ENCODE measurements at places on chromosomes 5 and 9.

DNA sequence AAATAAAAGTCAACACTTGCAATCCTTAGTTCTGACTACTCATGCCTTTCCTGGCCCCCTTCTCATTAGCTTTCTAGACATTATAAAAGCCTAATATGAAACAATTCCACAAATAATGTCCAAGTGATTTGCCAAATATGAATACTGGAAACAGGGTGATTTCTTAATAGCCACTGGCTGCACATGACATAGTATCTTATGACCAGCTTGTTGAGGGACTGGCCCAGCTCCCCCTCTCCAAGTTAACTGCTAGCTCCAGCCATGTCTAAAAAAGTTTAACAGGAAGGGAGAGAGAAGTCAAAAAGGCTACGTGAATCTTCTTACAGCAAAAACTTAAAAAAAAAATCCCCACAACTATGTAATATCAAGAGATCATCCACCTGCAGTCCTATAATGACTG is 1.5 kb downstream of the CERT1 start:
- DNase-seq, result peak; percentile 78

DNA sequence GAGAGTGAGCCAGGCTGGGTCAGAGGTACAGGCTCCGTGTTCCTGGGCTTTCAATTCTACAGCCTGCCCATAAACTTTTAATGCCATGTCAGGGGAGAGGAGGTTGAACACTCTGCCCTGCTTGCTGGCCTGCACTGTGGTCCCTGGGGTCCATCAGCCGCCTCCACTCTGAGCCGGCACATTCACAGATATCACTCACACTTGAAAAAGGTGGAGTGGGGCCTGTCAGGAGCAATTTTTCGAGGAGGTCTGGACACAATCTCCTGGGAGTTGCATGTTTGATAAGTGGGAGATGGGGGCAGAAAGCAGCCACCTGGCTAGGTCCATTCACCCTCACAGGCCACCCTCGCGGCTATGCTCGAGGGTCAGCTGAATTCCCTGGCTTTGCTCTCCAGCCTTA is 22.9 kb downstream of the S1PR3 start:
- no peak for DNase-seq

DNA sequence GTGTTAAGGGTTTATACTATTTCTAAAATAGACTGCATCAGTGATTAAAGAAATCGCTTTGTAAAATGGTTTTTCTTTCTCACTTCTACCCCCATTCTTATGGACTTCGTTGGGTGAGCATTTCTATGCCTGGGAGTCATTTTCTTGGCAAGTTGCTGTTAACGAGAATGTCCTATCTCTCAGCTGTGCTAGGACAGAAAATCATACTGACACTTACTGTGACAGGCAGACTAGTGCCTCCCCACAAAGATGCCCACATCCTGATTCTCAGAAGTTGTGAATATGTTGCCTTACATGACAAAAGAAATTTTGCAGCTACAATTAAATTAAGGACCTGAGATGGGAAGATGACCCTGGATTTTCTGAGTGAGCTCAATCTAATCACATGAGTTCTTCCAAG is 65.1 kb upstream of the NMUR2 start:
- DNase-seq, result no peak

DNA sequence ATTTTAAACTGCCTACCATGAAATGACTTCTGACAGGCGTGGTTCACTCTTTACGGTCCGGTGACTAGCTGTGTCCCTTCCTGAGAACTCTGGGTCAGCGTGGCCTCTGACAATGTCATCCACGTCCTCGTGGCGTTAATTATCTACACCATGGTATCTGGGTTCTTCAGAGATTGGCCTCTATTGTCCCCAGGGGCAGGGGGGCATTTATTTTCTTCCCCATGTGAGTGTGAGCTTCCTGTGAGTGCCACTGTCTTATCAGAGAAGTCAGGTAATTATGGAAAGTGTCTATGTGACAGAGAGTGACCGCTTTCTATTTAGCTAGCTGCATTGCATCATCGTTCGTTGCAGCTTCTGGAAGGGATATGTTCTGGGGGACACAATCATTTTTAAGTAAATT is 77.2 kb downstream of the FBXL7 start:
- no peak for DNase-seq

DNA sequence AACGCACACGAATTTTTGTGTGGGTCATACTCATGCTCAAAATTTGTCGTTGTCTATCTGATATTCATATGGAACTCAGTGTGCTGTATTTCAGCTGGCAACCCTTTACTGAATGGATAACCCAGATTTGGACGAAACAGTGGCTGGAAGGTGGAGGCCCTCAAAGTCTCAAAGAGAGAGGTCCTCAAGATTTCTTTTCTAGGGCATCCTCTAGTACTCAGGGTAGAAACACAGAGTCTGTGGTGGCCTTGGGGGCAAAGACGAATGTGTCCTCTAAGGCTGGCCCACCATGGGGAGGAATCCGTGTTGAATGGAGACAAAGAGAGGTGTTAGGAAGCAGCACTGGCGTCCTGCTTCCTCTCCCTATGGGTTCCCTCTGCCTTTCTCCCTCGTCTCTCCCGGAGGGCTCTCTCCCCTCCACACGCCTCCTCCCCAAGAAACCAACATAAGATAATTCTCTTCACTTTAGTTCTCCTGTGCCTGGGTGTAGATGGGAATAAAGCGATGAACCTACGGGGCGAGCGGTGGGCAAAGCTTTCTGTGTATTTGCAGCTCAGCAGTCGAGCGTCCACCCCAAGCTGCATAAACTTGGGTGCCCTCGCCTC is 333.7 kb downstream of the CWC27 start:
- no peak for DNase-seq

DNA sequence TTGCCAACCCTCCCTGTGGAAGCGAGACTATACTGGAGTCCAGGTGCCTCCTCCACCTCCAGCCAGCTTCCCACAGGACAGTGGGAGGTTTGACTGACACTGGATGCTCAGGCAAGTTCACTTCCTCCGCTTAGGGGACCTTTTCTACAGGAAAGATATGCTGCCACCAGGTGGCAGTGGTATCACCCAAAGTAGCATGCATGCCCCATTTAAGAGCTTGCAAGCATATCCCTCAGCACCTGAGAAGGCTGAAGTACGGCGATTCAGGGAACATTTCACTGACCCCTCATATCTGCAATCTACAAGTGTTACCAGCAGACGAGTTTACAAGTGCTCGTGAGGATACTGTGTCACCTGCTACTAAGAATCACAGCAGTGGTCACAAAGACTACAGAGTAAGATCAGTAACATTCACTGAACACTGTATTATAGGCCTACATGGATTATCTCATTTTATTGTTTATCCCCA is 75.5 kb downstream of the KLHL3 start:
- peak; percentile 86 for DNase-seq

DNA sequence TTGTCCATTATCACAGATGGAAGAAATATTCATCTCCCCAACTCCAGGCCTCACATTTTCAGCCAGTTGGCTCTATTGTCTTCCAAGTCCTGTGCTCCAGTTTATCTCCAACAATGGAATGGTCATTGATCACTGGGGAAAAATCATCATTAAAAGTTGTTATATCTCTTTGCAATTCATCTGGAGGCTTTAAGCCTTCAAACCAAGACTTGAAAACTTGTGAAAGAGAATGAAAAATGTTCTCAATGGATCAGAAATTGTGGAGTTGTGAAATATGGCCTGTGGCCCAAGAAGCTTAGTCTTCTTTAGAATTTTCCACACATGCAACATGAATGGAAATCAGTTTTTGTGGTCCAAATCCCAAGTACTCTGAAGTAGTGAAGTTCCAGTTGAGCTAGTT is 569.6 kb downstream of the EBF1 start:
- DNase-seq, result no peak

DNA sequence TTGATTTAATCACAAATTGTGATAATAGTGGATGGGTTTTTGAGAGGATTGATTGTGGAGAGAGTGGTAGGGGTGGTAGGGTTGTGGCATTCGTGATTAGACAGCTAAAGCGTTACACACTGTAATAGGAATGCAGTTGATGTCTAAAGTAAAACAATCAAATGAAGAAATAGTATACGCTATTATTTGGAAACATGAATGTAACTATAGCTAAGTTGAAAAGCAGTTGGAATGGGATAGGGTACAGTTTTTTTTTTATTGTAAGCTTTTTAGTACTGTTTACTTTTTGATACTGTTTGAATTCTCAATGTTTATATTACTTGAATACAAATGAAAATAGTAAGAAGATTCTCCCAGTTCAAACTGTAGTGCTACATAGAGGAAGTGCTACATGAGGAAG is 51.8 kb downstream of the RANBP17 start:
- DNase-seq, result no peak

DNA sequence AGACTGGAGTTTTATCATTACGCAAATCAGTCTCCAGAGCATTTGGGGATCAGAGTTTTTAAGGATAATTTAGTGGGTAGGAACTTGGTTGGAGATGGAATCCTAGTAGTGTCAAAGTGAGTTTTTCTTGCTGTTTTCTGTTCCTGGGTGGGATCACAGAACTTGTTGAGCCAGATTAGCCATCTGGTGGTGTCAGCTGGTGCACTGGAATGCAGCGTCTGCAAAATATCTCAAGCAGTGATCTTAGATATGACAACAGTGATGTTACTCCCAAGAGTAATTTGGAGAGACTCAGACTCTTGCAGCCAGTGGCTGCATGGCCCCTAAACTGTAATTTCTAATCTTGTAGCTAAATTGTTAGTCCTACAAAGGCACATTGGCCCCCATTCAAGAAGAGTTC is 1257.8 kb downstream of the MAT2B start:
- DNase-seq, result no peak

- no peak for DNase-seq
Measured at GRCh38 chr5:165617491-165617890, 2112.1 kb downstream of the MAT2B start.

DNA sequence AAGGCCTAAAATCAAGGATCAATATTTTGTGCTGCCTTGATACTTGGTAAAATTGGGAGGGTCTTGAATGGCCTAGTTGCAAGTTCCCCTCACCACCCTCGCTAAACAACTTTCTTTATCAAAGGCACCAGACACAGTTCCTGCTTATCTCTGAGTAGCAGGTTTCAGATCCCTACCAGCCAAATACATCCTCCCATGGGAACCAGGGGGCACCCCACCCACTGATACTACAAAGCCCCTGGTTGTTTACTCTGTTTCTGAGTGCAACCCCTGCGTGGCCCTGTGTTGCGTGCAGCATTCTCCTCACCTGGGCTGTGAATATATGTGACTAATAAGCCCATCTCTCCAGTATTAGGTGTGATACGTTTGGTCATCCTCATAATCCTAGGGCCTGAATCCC is 314.9 kb downstream of the DRD1 start:
- no peak for DNase-seq

- no peak for DNase-seq
Measured at GRCh38 chr9:35835766-35836165, 6.7 kb downstream of the TMEM8B start.

DNA sequence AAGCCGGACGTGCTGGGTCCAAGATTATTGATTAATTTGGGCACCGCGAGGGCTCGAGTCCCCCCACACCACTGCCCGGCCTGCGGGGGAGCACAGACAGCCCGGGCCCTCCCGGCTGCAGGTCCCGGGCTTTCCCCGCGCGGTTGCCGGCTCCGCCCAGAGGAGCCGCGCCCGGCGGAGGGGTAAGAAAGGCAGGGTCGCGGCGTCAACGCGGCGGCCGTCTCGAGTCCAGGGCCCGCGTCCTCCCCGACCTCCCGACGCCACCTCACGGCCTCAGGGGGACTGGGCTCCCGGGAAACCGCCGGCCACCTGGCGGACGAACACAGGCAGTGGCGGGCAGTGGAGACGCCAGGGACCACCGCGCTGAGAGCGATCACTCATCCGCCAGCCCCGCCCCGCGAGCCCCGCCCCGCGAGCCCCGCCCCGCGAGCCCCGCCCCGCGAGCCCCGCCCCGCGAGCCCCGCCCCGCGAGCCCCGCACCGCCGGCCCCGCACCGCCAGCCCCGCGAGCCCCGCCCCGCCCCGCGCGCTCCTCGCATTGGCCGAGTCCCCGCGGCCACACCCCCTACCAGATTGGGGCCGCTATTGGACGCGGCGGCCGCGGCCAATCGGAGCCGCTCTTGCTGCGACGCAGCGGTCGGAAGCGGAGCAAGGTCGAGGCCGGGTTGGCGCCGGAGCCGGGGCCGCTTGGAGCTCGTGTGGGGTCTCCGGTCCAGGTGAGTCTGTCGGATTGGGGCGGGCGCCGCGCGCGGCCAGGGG is at the start of gene MRPL41:
Gene MRPL41 (plus strand): TSS at position 616 of the 758 bp plus-strand sequence. CDS start 203 bp downstream, outside the sequence.
- peak; percentile 80 for DNase-seq

DNA sequence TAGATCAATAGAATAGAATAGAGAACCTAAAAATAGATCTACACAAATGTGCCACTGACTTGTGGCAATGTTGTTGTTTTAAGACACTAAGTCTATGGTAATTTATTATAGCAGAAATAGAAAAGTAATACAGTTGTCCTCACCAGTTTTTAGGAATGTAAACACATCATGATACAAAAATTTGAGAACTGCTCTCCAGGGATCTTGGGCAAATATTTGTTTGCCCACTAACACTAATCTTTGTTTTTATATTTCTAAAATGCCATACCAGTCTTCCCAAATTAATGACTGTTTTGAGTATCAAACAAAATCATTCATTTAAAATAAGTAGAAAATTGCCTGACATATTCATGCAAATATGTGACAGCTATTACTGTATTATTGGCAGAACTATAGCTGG is 297.6 kb downstream of the BRINP1 start:
- no peak for DNase-seq

- peak; percentile 48 for DNase-seq
Measured at GRCh38 chr5:175464074-175464941, 14.1 kb upstream of the SFXN1 start.

- DNase-seq, result no peak
Measured at GRCh38 chr5:142984011-142984410, 213.8 kb downstream of the ARHGAP26 start.

DNA sequence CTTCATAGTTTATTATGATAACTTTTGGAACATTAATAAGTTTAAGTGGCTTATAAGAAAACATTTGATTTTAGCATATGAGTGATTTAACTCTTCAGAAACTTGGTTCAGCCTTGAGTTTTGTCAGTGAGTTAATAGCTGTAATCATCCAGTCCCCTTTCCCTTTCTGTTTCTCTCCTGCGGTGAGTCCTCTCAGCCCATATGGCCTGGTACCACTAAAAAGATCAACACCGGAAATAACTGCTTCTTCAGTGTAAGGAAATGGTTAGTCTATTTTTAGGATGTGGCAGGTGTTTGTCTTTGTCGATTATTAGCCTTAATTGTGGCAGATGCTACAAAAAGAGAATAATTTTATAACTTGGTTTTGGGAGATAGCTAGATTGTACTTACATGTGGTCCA is 120.2 kb upstream of the GRHPR start:
- no peak for DNase-seq

DNA sequence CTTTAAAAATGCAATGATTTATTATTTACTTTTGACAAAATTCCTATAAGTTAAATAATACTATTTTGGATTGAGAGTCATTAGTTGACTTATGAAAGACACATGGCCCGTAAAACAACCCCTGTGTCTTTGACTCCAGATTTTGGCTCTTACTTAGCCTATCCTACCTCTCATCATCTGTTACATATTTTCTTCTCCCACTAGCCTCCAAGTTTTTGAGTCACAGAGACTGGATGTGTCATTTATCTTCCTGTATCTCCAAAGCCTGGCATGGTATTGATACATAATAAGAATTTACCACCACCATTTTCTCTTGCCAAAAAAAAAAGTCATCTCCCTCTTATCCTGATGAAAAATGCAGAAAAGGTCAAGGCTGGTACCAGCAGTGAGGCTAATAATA is 99.9 kb downstream of the GABRB2 start:
- DNase-seq, result no peak

- DNase-seq, result no peak
Measured at GRCh38 chr5:111855356-111855755, 98.4 kb upstream of the NREP start.

GRCh38 chr9:133870598-133871595 is 121.2 kb downstream of the VAV2 start:
- no peak for DNase-seq

- DNase-seq, result peak; percentile 33
Measured at GRCh38 chr5:178069909-178070308, 43.4 kb upstream of the N4BP3 start.
